ENCODE measurements at places on chromosomes 3 and 15.

DNA sequence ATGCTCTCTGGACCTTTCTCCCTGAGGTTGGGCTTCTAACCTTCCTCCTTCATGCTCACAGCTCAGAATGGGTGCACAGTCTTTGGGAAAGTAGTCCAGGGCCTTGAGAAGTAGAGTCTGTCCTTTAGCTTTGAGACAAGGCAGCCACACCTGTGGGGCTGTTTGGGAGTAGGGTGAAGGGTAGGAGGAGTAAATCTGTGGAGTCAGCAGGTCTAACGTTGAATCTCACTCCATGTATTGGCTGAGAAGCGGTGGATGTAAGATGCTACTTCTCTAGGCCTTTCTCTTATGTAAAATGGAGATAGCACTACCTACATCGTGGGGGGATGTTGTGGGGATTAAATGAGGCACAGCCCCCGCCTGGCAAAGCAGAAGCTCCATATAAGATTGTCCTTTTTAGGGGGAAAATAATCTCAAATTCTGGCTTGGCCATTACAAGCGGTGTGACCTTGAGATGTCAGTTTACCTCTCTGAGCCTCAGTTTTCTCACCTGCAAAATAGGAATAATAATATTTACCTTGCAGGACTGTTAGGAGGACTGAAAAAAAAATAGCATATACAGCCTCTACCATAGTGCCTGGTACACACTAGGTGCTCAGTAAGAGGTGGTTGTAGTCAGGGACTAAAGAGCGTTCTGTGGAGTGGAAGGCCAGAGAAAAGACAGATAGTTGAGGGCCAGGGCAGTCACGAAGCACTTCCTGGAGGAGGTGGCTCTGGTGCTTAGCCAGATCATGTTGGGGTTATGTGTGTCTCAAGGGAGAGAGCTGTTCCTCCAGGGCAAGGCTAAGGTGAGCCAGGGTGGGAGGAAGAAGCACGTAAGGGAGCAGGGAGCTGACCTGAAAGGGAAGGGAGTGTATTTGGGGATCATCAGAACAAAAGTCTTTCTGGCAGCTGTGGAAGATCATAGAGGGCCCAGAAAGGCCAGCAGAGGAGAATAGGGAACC lies 82.8 kb upstream of the MRPS22 start:
- DNase-seq = no peak

DNA sequence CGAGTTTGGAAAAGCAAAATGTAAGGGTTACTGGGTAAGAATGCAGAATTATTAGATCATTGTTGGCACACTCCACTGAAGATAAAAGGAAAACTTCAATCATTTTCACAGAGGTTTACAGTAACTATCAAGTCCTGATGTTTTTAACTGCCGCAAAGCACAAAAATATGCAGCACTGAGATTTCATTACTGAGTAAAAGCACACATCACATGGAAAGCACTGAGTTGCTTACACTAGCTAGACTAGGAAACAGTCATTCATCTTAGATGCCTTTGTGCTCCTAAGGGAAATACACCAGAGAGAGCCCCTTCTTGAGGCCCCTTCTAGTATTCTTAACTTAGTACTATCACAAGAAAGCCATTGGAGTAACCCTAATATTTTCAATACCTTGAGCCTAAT lies 11.8 kb upstream of the P2RY1 start:
- no peak for DNase-seq

- DNase-seq = no peak
Measured at GRCh38 chr3:128131897-128132646, 8.5 kb upstream of the RUVBL1 start.

DNA sequence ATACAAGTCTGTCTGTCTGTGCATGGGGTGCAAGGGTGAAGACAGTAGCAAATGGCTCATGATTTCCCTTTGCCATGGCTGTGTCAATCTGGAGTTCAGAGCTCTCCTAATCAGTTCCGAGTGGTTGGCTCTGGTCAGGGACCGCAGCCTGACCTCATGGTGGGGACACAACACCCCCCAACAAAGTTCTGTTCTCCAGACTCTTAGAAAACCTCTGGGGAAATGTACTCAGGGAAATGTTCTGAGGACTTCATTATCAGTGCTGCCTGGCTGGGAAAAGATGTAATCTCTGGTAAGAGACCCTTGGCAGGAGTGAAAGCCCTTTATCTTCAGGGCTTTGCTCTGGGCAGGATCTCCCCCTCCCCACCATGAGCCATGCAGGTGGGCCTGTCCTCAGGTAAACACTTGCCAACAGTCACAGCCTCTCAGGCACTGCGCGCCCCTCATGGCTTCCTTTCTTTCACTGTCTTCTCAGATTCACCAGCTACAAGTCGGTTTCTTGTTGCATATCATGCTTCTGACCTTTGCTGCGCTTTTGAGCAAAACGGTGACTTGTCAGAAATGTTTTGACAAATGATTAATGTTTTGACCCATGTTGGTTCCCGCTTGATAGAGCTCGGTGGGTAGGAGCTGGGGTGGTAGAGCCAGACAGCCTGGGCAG lies 95.5 kb downstream of the ST6GAL1 start:
- DNase-seq = no peak

- DNase-seq = no peak
Measured at GRCh38 chr3:52845691-52846431, 11.0 kb upstream of the MUSTN1 start.

DNA sequence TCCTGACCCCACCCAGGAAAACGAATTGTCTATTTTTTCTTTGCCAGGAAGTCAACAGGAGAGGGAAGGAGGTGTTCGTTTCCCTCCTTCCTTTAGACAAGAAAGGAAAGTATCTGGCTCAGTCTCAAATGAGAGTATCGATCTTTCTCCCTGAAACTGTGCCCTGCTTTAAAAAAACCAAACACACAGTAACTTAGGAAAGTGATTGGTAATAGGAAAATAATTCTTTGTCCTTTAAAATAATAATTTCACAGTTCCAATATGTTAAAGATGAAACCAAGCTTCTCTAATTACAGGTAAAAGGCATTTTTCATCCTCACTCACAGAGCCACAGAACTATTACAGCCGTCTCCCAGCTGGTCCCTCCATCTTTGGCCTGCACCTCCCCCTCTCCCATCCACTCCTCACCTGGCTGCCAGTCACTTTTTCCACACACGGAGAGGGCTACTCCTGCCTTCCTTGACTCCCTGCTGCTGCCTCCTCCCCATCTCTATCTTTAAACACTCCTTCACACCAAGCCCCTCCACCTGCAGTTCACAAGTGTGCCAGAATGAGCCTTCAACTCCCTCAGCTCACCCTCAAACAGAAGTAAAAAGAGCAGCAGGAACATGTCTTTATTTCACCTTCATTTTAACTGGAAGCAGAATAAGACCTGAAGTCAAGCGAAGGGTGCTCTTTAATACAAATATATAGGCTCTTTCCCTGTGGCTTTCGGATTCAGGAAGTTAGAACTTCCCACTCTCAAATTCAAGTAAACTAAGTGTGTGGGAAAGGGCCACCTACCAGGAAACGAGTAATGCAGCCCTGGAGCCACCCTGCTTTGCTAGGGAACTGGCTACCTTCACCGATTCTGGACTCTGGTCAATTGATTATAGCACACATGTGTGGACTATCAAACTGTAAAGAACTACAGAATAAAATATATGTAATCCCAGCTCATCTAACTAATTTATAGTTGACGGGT lies 116.4 kb downstream of the SENP2 start:
- no peak for DNase-seq

DNA sequence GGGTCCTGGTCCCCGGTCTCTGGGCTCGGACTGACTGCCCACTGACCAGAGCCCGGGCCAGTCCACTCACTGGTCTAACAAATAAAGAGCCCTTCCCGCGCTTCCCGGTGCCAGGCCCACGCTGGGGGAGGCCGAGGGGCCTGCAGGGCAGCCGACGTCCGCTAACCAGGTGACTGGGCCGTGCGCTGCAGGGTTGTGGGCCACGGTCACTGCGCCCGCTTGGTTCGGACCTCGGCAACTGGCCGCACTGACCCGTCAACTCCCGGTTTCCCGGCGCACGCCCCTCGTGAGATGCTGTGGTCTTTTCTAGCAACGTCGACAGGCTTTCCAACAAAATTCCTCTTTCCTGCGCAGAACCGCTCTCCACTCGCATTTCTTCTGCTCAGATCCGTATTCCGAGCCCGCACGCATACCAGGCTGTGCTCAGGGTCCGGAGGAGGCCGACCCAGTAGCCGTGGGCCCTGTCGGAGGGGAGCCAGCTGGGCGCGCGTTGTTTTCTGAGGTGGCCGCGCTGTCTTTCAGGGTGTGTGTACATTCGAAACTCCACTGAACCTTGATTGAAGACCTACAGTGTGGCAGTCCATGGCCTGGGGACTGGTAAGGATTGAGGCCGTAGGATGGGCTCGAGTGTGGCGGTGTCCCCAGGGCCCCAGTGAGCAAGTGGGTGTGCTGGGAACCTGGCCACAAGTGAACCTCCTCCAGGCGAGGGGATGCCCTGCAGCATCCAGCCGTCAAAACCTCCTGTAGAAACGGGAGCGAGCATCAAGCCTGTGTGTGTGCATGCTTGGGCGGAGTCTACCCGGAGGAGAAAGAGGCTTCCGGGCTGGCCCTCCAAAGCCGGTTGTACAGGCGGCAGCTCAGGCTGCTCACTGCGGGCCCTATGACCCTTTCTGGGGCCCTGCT lies 875 bp upstream of the NT5DC2 start:
- DNase-seq = no peak

DNA sequence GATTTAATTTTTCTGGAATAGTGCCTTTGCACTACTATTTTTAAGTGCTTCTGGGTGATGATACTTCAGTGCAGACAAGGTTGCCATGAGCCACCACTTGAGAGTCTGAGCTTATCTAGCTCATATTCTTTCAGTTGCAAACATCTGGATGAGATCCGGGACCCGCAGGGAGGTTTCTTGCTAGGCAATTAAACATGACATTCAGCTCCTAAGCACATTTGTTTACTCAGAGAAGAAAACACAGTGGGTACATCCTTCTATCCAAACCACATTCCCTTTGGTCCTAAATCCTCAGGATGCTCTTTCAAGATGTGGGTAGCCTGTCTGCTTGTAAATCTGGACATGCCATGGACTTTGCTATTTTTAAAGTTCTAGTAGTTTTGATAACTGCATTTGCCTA lies 12.0 kb downstream of the PLSCR1 start:
- no peak for DNase-seq

- DNase-seq = no peak
Measured at GRCh38 chr15:75891895-75892294, 11.8 kb upstream of the FBXO22 start.

GRCh38 chr3:28674212-28674611 lies 325.6 kb upstream of the AZI2 start:
- no peak for DNase-seq

- no peak for DNase-seq
Measured at GRCh38 chr3:156311930-156312329, 191.6 kb downstream of the KCNAB1 start.

DNA sequence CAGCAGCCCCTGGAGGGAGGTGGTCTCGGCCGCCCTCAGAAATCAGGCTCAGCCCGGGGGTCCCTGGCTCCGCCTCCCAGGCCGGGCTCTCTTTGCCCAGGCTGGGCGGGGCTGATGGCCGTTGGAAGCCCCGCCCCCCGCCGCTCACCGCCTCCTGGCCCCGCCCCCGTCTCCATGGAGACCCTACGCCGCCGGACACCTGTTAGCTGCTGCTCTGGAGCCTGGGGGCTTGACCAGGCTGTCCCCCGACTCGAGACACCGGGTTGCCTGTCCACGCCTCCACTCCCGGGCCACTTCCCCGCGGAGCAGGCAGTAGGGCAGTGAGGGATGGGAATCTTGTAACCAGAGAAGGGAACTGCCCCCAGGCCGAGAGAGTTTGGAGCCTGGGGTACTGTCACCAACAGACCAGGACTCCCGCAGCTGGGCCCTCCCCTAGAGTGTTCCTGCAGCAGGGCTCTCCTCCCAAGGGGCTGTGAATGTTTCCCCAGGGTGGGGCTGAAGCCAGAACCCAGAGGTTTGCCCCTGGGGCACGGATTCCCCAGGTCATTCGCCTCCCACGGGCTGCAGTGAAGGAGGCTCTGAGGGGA lies 27.8 kb upstream of the RPL32 start:
- peak; percentile 32 for DNase-seq

DNA sequence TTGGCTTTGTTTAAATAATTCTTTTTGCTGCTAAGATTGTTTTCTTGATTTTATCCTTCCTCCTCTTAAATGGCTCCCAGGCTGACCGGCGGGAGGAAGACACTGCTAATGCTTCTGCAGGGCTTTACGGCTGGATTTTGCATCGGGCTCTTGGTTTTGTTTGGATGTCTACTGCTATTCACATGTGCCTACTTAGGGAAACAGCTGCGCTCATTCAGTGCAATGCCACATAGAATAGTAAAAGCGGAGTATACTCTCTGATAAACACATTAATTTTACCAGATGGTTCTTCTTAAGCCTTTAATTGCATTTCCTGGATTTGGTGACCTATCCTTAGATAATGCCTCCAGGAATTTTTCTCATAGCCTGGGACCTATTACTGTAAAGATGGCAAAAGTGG lies 146.6 kb downstream of the THSD4 start:
- no peak for DNase-seq

GRCh38 chr15:78909791-78910228 lies 35.0 kb downstream of the CTSH start:
- no peak for DNase-seq

DNA sequence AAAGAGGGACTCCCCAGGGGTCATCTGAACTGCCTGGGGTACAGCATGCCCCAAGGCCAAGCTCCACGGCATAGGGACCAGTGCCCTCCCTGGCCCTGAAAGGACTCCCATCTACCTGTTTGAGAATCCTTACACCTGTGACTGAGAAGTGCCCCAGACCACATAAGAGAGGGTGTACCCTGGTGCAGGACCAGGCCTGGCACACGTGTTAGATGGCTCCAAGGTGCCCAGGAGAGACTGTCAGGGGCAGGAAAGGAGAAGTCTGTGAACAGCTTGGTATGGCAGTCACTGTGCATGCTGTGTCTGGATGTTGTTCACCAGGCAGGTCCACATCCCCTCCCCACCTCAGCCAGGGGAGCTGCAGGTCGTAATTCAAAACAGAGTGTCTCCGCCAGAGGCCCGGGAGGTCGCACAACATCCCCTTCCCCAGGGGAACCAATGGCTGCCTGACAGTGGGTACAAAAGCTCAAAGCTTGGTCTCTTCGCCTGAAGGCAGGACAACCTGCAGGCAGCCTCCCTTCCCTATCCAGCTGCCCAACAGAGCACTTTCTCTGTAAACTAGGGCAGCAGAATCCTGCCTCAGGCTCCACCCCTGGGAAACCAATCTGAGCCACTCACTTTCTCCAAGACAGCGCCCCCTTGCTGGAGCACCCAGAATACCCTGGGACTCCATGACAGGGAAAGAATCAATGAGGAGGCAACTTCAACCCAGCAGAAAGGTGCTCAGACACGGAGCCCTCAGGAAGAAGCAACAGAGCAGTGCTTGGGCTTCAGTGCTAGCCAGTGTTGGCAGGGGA lies 3.9 kb downstream of the NUP210 start:
- DNase-seq = peak; percentile 28

DNA sequence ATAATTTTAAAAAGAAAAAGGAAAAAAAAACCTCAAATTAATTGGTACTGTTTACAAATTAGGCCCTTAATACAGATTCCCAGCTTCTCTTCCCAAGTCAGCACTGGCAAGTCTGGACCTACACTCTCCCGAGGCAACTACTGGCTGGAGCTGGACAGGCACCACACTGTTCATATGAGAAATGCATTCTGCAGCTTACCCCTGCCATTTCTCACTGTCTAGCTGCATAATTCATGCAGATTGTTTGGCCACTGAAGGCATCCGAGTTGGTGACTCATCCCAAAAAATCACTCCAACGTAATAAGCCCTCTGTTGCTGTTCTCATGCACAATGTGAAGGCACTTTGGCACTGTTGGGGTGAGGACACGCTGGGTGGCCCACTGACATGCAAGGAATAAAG lies 45.3 kb downstream of the ROPN1B start:
- no peak for DNase-seq

All from stimulated activated CD8-positive, alpha-beta memory T cell treated with anti-CD3 and anti-CD28 coated beads, Interleukin-2, amount 100 ng/mL, for 48 hours (primary cell).